Activated naive CD4-positive, alpha-beta T cell (primary cell): ENCODE measurements at places on chromosomes 4 and X.
A peak's percentile ranks its signal among the peaks of the same experiment; 100 is the strongest.

- no peak for DNase-seq
Measured at GRCh38 chr4:3797831-3798790, 31.9 kb downstream of the ADRA2C start.

DNA sequence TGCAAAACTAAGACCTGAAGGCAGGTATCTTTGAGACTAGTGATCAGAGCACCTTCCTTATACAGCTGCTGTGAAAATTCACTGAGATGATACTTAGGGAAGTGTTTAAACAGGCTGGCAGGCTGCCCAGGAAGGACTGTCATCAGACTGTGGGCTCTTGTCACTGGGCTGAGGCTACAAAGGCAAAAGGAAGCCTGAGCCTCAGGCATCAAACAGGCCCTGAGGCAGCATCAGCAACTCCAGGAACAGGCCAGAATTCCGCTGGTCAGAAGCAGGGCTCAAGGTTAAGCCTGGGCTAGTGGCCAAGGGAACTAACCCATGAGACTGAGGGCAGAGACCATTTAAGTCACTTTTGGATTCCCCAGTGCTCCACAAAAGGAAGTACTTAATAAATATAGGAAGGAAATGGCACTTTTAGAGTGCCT is 12.8 kb downstream of the PJA1 start:
- DNase-seq: no peak

GRCh38 chr4:85738721-85739120 is 263.8 kb downstream of the ARHGAP24 start:
- DNase-seq: no peak

DNA sequence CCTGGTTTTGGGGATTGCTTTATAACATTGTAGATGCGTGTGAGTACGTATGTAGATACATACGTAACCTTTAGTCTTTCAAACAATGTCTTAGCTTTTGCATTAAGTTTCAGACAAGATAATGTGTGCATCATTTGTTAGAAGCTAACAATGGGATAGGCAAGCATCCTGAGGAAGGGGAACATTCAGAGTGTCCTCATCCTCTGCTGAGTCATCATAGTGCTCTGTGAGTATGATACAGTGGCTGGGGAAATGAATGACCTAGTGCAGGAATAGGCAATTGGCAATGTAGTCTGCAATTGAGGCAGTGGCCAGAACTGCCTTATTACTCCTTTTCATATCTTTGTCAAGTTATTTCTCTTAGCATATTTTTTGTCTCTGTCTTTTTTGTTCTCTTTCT is 7.3 kb downstream of the NAP1L5 start:
- no peak for DNase-seq

DNA sequence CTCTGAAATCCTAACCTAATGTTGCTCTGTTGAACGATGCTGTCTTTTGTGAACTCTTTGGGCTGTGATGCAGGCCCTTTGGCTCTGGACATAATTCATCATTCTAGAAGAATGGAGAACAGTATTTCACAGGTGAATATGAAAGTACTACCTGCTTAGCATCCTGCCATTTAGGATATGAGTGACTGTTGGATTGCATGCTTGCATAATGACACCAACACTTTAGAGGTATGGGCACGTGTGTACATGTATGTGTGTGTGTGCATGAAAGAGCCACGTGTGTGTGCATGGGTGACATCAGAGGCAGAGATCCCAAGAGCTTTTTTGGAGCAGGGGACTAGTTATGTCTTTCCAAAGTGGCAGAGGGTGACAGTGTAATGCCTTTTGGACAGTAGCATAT is 70.2 kb upstream of the ZNF518B start:
- DNase-seq: no peak

GRCh38 chr4:73376976-73377375 is 27.1 kb upstream of the ALB start:
- no peak for DNase-seq

- no peak for DNase-seq
Measured at GRCh38 chr4:122034619-122035018, 82.8 kb upstream of the TRPC3 start.

DNA sequence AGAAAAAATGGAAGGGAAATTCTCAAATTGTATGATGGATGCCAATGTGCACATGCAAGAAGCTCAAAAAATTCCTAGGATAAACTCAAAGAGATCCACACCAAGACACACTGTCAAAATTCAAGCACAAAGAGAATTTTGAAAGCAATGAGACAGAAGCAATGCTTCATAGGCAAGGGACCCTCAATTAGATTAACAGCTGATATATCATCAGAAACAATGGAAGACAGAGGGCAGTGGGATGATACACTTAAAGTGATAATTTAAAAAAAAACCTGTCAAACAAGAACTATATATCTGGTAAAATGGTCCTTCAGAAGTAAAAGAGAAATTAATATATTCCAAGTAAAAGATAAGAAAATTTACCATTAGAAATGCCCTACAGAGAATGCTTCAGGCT is 306.3 kb upstream of the PCDH7 start:
- no peak for DNase-seq

- no peak for DNase-seq
Measured at GRCh38 chrX:19727887-19728648, 159.3 kb downstream of the SH3KBP1 start.

DNA sequence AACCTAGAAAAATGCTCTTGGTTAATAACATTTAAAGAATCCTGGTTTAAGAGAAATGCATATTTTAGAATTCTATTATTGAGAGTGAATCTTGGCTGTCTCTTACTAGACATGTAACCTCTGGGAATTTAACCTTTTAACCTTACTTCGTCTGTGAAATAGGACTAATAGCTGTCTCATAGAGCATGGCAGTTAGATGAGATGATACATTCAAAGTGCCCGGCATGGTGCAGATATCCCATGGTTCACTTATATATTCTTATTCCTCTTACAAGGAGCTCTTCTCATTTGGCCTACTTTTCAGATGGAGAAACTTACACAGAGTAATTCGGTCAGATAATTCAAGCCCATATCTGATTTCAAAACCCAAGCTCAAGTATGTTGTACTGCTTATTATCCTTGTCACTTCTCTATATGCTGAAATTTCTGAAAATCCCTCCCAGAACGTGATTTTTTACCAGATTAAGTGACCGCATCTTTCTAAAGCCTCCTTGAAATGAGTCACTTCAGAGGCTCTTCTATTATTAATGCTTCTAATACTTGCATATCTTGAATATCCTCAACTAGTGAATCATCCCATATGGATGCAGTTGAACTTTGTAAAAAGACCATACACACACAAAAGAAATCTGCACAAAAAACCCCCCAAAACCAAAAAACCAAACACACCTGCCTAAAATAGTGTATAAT is 4.9 kb downstream of the CDKN2AIP start:
- DNase-seq: no peak

DNA sequence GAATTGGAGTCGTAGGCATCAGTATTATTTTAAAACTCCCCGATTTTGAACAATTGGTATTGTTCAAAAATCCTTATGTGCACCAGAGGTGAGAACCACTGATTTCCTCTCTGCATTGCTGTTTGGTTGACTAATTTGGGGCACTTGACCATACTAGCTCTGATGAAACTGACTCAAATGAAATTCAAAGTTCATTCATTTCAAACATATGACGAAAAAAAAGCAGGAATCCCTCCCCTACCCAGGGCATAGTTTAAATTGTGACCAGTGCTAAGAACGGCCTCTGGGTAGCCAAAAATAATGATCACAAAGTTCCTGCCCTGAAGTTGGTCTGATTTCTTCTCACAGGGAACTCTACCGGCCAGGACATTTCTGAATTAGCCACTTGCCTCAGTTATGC is 75.7 kb upstream of the EGFL6 start:
- DNase-seq: no peak

- no peak for DNase-seq
Measured at GRCh38 chr4:94698187-94698586, 59.6 kb upstream of the BMPR1B start.

DNA sequence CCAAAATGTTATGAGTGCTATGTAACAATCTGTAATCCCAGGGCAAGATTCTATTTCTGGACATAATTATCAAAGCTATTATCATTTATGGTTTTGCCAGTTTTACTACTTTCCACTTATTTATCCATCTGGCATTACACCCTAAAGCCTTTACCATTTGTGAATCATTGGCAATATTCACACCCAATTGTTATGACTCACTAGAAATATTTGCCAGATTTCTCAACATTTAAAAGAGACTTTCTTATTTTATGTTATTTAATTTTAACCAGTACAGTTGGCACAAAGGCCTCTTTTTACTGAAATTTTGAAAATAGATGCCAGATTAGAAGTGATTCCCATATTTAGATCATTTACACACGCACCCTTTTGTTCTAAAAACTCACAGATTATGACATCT is 242.7 kb upstream of the WDFY3 start:
- DNase-seq: no peak

DNA sequence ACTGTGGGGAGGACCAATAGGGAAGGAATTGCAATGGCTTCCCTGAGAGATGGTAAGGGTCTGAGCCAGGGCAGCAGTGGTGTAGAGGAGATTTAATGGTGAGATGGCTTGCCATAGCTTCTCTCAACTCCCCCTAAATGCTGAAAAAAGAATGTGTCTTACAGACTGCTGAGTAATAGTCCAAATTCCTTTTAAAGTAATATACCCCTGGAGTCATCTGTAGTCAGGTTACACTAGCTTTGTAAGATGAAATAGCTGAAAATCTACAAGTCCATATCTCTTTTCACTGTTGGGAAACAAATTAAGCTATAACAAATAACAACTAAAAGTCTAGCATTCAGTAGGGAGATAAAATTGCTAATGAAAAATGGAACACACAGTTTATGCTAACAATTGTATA is 33.5 kb downstream of the MAPK10 start:
- DNase-seq: no peak

GRCh38 chrX:85221361-85221760 is 22.2 kb downstream of the SATL1 start:
- DNase-seq: no peak

DNA sequence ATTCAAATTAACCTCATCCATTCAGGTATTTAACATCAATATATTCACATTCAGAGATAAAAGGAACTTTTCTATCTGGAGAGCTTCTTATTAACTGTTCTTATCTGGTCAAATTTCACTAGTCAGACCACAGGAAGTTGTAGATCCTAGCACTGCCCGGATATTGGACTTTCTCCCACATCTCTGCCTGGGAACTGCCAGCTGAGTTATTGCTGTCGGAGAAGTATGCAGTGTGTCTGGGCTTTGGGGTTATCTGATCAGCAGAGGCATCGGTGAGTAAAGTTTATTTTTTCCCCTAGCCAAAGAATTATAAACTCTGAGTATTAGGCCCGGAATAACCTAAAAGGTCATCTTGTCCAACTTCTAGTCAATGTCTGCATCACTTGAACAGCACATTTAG is 45.1 kb downstream of the OR13H1 start:
- DNase-seq: no peak

GRCh38 chr4:2009651-2010233 is 968 bp upstream of the NELFA start:
- DNase-seq: peak; percentile 45

DNA sequence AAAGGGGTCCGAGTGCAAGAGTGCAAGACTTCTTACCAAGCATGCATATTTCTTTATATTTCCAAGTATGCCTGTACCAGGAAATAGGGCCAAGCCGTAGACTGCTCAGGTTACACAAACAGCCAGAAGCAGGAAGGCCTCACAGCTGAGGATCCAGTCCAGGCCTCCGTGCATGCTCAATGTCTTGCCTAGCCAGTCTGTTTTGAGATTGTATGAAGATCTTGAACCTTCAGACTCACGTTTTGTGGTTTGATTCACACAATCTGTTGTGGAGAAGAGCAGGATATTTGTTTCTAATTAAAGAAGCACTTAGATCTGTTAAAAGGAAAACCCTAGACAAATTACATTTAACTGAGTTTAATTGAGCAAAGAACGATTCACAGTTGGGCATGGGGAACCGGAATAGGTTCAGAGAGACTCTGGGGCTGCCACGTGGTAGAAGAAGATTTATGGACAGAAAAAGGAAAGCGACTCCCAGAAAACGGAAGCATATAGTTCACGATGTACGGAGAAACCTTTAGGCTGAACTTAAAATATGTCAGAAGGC is 1.2 kb downstream of the MGST2 start:
- no peak for DNase-seq

- no peak for DNase-seq
Measured at GRCh38 chr4:89898304-89898716, 3.7 kb downstream of the MMRN1 start.

- no peak for DNase-seq
Measured at GRCh38 chr4:1133033-1133432, 19.7 kb upstream of the RNF212 start.

DNA sequence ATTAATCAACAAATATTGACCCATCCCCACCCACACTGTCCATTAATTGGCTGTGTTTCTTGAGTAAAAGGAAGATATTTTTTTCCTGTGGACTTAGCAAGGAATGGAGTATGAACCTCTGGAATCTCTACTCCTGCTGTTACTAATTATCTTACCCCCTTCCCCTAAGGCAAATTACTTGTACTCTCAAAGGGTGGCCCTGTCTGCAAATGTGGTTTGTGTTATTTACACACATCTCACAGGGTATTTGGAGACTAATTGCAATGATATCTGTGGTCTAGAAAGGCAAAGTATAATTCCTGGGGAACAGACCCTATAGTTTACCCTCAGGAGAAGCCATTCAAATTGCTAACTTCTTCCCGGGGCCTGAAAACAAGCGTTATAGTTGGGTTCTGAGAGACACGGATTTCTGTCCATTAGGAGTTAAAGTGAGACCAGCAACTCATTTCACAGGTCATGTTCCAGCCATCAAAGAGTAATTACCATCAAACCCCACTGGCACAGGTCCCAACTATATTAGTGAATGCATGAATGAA is 133.0 kb upstream of the RASGEF1B start:
- no peak for DNase-seq

DNA sequence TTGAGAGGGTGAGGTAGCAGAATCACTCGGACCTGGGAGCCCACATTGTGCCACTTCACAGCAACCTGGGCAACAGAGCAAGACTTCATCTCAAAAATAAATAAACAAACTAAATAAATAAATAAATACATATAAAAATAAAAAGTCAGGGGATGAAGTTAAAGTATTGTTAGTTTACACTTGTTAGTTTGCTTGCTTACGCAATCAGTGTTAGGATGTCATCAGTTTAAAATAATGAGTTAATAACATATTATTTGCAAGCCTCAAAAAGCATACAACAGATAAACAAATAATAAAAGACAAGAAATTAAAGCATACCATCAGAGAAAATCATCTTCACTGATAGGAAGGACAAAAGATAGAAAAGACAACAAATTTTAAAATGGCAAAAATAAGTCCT is 891.1 kb upstream of the PCDH7 start:
- DNase-seq: no peak

DNA sequence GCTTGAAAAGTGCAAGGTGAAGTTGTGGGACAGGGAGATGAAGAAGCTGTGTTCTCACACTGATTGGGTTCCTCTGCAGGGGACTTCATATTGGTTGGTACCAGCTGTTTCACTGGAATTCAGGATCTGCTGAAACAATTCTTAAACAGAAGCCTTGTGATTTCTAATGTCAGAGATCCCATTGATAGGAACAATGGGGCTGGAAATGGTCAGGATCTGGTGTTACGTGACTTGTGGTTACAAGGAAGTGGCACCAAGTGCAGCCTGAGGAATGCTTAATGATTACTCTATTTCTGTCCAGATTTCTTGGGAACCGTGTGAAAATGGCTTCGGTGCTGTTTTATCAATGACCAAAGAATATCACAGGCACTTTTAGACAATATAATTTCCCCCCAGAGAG is 68.1 kb downstream of the MOSPD2 start:
- no peak for DNase-seq

- no peak for DNase-seq
Measured at GRCh38 chr4:40909363-40909876, 159.7 kb downstream of the NSUN7 start.

- DNase-seq: no peak
Measured at GRCh38 chrX:112800971-112801775, 39.5 kb downstream of the AMOT start.

GRCh38 chrX:358651-359143 is 28.0 kb downstream of the PPP2R3B start:
- DNase-seq: no peak
